ENCODE measurements at places on chromosomes 6 and 20.

GRCh38 chr6:109008054-109008453 lies 86.6 kb downstream of the SESN1 start:
- DNase-seq: no peak

- DNase-seq: no peak
Observed at GRCh38 chr6:108039681-108040080, 34.9 kb downstream of the OSTM1 start.

DNA sequence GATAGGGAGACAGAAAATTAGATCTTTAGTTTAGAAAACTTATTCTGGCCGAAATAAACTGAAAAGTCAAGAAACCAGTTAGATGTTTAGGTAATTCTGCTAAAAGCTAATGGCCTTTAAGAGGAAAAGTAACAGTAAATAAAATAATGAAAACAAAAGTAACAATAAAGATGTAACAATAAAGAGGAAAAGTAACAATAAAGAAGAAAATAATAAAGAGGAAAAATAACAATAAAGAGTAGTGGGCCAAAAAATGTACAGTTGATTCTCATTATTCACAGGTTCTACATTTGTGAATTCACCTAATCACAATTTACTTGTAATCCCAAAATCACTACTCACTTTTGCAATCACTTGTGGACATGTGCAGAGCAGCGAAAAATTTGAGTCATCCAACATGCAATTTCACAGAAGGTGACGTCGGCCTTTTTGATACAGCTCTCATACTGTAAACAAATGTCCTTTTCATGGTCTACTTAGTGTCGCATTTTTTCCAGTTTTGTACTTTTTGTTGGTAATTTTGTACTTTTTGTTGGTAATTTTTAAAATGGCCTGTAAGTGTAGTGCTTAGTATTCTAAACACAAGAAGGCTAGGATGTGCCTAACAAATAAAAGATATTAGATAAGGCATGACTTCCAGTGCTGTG lies 24.0 kb downstream of the HBS1L start:
- no peak for DNase-seq

GRCh38 chr20:965956-966355 lies 36.2 kb downstream of the RSPO4 start:
- no peak for DNase-seq

Data from prostate gland (tissue), 2 donors.